Stimulated activated CD8-positive, alpha-beta memory T cell treated with anti-CD3 and anti-CD28 coated beads, Interleukin-15, amount 100 ng/mL, for 48 hours (primary cell): ENCODE measurements at places on chromosomes 16 and 17.

DNA sequence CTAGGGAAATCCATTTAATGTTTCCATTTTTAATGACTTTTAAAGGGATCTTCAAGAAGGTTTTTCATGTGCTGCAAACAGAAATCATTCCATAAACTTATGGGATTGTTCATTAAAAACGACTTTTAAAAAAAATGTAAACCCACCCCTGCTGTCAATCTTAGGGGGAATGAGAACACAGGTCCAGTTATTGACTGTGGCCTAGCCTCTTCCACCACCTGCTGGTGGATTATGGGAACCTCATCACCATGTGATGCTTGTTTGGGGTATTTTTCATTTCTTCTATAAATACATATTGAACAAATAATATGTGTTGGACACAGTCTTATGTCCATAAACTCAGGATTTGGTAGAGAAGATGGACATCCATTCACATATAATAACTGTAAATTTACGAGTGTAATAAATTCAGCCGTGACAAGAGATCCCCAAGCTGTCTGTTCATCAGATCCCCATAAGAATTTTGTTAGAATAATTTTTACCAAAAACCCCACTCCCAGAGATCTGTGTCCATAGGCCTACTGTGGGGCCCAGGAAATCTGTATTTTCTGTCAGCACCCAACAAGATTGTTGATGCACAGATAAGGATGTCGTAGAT lies 42.0 kb upstream of the TMC5 start:
- no peak for DNase-seq

- DNase-seq = no peak
Measured at GRCh38 chr17:42848093-42848492, 2.9 kb upstream of the AOC3 start.

- DNase-seq = no peak
Measured at GRCh38 chr17:36071751-36072150, 7.7 kb downstream of the CCL18 start.

GRCh38 chr16:55656691-55657092 lies 904 bp downstream of the SLC6A2 start:
- DNase-seq = no peak

GRCh38 chr17:66462010-66462409 lies 159.6 kb downstream of the PRKCA start:
- DNase-seq = no peak

- DNase-seq = no peak
Measured at GRCh38 chr17:76676629-76677028, 33.1 kb upstream of the ST6GALNAC1 start.
